ENCODE measurements at places on chromosomes 7 and 10. TPM values are rescaled to one million over a fixed set of nuclear protein-coding genes. Genes with fewer than 3 reads are reported as not detected.

The SEMA3D gene
- not detected for total RNA-seq

The HMX3 gene
- not detected for total RNA-seq

DNA sequence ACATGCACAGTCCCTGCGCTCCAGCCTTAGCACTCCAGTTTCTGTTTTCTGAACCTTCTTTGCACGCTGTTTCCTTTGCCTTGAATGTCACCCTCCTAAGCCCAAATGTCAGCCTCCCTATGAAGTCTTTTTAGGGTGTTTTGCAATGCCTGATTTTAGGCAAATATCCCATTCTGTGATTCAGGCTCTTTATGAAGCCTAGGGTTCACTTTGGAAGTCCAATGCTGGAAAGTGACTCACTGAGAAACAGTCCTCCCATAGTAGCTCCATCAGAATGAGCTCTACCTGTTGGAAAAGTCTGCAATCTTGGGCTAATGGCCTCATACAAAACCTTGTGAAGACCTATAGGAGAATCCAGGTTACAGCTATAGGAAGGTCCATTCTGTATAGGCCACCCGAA is 5.3 kb downstream of the LAMB4 start:
- no peaks in the 10 kb centered on the region for H3K27me3 ChIP-seq
- no peaks in the 10 kb centered on the region for H3K36me3 ChIP-seq
- no peaks in the 10 kb centered on the region for H3K4me1 ChIP-seq
- H3K27ac ChIP-seq: no peak overlapping the region

DNA sequence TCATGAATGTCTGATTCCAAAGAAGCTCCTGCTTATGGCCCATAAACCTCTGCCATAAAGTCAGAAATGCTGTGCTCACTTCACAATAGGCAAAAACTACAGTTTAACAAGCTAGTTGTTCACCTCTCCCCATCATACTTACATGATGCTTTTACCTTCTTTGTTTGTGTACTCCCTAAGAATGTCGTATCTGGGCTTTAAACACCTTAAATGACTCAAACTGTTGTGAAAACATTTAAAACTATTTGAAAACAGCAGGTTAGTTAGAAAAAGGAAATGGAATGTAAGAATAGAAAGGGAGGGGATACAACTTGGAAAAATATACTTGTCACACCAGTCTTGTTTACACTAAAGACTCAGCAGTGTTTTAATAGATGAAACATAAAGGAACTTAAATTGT is 128.2 kb upstream of the AGR3 start:
- no peak overlapping the region for H3K4me3 ChIP-seq
- H3K4me1 ChIP-seq: peaks cover 20% of the 10 kb centered on the region
- no peak for DNase-seq
- no peaks in the 10 kb centered on the region for H3K27me3 ChIP-seq
- H3K36me3 ChIP-seq: no peaks in the 10 kb centered on the region

GRCh38 chr10:133530506-133530905 is 3.3 kb downstream of the CYP2E1 start:
- H3K36me3 ChIP-seq: no peaks in the 10 kb centered on the region
- no peak overlapping the region for H3K4me3 ChIP-seq
- peaks cover 24% of the 10 kb centered on the region for H3K4me1 ChIP-seq
- H3K27me3 ChIP-seq: peaks cover 17% of the 10 kb centered on the region
- H3K27ac ChIP-seq: no peak overlapping the region

DNA sequence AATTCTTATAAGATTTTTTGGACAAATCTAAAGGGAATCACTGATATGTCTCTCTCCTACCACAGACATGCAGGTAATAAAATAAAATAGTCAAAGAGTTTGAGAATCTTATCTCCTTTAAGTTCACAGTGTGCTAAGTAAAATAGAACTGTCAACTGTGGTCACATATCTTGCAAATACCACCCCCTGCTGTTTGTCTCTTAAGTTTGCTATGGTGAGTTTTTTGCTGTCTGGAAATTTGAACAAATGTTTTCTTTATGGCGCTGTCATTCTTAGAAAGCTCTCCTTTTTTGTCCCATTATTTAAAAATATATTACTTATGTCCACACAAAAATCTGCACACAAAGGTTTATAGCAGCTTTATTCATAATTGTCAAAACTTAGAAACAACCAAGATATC is 19.6 kb downstream of the GIMAP5 start:
- H3K4me3 ChIP-seq: peak overlapping the region; percentile 6
- H3K36me3 ChIP-seq: no peaks in the 10 kb centered on the region
- peak; percentile 72 for DNase-seq
- H3K4me1 ChIP-seq: peaks cover 55% of the 10 kb centered on the region
- H3K27me3 ChIP-seq: no peaks in the 10 kb centered on the region

Measured in CD4-positive, alpha-beta memory T cell (primary cell).